T-helper 1 cell (primary cell): ENCODE measurements at places on chromosomes 5 and 9.

GRCh38 chr9:81631218-81631745, 58.1 kb downstream of the TLE1 start:
- no peak for DNase-seq

DNA sequence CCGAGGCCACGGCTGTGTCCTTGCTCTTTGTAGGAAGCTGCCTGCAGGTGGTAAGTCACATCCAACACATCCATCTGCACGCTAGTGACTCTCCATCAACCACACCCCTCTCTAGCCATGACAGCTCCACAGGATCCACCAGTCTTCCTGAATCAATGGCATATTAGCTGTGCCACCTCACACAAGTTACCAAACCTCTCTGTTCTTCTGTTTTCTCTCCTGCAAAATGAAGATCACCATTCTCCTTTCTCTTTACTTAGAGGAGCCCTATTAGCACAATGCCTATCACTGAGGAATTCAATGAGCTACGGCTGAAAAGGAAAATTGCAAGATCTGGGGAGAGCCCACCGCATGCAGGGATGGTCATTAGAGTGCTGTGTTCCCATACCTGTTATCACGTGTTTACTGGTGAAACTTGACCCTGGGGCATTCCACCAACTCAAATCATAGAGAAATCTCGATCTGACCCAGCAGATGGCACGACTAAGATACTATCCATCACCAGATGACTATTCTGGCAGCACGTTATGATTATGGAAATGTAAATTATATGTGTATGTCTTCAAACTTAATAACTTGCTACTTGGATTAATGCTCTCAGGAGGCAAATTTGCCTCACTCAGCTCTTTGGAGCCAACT, 20.9 kb downstream of the WHRN start:
- DNase-seq, result no peak

- no peak for DNase-seq
Observed at GRCh38 chr9:16501141-16501540, 369.3 kb downstream of the BNC2 start.

DNA sequence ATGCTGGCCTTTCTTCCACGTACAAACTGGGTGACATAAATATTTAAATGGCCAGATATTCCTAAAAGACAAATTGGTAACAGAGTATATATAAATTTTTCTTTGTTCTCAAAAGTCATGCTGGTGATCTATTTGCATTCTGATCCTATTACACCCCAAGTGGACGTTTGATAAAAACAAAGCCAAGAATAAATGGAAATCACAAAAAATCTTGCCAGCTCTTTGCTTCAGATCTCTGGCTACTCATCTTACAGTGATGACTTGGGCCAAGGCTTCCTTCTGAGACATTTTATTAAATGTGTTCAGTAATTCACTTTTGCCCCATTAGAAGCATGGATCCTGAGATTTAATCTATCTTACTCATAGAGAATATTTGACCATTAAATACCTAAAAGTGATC, 444.3 kb upstream of the PIK3R1 start:
- DNase-seq, result no peak

- no peak for DNase-seq
Observed at GRCh38 chr5:1521671-1522600, 1.8 kb downstream of the LPCAT1 start.

DNA sequence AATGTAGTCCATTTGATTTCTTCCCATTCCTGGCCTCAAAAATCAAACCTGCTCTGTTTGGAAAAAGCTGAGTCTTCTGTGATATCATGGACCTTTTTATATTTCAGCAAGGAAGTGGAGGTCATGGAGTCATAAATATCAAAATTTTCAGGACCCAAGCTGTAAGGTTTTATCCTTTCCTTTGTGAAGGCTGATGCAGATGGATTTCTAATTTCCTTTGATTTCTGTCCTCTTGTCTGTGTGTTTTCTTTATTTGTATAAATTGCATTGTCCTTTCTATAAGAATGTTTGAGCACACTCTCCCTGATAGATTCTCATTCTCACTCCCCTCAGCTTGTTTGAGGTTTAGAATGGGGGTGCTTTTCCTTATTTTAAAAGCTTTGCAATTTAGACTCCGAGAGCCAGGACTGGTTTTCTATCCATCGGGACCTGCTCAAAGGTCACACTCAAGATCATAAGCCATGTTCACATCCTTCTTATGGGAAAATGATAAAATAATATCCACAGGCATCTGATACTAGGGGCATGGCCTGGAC, 127.4 kb upstream of the TMEM161B start:
- DNase-seq, result no peak

DNA sequence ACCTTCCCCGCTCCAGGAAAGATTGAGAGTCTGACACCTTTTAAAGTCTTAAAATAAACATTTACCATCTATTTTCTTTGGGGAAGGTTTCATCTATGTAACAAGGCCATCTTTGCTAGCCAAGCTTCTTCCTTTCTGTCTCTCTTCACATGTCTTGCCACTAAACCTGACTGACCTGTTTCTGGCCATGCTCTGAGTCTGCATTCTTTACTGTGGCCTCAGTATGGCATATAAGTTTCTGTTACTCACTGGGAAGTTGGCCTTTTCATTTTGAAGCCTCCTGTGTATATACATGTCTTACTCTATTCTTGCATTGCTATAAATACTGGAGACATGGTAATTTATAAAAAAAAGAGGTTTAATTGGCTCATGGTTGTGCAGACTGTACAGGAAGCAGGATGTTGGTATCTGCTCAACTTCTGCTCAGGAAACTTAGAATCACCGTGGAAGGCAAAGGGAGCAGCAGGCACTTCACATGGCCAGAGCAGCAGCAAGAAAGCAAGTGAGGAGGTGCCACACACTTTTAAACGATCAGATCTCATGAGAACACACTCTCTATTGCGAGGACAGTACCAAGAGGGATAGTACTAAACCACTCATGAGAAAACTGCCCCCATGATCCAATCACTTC, 48.1 kb downstream of the KCNV2 start:
- no peak for DNase-seq

DNA sequence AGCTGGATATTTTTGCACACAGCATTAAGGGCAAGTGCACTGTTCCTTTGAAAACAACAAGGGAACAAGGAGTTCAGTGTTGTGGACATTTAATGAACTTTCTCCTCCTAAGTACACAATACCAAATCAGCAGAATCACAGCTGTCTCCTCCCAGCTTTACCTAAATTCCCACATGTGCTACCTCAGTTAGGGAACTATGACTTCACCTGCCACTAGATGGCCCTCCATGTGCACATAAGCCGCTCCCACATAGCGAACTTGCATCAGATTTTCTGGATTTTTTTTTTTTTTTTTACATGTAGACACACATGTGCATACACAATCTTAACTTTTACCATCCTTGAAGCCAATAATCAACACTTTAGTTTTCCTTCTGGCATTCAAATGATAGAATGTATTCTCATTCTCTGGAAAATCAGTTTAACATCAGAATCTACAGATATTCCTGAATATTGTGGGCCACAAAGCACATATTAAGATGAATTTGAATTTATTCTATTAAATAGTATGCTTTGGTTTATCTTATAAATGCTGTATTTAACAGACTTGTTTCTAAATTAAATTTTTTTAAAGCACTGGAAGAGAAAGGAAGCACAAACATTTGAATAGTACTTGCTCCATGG, 123.6 kb downstream of the PALM2AKAP2 start:
- DNase-seq, result no peak

DNA sequence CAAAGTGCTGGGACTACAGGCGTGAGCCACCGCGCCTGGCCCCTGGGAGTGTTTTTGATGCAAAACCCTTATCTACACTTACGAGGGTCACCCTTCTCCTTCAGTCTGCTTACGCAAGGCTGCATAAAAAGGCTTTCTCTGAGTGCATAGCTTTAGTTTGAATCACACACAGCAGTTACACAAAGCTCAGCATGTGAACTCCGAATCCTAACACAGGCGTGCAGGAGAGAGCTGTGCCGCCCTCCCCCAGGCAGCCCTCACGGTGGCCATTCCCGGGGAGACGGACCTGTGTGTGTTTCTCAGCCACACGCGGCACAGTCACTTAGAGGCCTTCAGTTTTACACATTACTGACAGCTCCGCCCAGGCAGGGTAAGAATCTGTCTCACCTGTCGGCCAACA, 26.7 kb downstream of the EXD3 start:
- DNase-seq, result no peak

DNA sequence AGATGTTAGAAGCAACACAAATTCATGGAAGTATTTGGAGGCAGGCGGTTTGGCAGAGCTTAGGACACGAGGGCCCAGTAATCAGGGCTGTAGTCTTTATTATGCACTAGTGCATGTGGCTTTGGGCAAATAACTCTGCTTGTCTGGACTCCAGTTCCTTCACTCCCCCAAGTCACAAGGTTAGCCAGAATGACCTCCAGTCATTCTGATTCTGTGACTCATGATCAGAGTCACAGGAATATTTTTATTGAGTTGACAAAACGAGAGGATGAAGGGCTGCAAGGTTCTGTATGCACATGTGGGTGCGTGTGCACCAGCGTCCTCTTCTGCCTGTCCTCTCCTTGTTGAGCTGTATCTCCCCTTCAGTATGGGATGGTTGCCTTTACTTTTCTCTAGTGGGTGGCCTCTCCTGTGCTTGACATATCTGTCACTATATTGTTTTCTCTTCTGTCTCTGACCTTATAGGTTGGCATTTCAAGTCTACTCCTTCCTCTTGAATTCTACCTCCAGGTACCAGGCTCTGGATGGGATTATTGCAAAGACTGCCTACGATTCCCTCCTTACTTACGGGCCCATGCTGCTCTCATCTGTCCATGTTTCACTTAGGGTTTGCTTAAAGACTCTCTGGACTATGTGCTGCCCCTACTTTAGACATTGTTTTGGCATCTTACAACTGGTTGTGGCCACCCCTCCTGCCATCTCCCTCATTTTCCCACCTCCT, 94.6 kb downstream of the KDM4C start:
- DNase-seq, result no peak

- DNase-seq, result no peak
Observed at GRCh38 chr9:4214486-4214885, 85.4 kb downstream of the GLIS3 start.

DNA sequence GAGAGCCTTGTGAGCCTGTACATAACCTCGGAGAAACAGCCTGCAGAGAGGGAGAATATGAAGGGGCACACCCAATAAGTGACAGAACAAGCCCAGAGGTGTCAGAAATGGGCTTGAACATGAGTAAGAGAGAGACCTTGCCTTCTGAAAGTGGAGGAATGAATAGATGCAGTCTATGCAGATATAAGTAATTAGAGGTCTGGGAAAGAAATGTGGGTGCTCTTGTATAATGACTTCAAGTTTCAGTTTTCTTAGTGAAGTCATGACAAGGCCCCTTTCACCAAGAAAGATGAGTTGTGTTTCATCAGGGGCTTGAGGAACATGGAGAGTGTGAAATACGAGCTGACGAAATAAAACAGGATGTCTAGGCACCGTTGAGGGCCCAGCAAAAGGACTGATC, 15.1 kb downstream of the GRAMD2B start:
- DNase-seq, result peak; percentile 69

- DNase-seq, result no peak
Observed at GRCh38 chr5:108101130-108101529, 280.8 kb downstream of the FBXL17 start.

DNA sequence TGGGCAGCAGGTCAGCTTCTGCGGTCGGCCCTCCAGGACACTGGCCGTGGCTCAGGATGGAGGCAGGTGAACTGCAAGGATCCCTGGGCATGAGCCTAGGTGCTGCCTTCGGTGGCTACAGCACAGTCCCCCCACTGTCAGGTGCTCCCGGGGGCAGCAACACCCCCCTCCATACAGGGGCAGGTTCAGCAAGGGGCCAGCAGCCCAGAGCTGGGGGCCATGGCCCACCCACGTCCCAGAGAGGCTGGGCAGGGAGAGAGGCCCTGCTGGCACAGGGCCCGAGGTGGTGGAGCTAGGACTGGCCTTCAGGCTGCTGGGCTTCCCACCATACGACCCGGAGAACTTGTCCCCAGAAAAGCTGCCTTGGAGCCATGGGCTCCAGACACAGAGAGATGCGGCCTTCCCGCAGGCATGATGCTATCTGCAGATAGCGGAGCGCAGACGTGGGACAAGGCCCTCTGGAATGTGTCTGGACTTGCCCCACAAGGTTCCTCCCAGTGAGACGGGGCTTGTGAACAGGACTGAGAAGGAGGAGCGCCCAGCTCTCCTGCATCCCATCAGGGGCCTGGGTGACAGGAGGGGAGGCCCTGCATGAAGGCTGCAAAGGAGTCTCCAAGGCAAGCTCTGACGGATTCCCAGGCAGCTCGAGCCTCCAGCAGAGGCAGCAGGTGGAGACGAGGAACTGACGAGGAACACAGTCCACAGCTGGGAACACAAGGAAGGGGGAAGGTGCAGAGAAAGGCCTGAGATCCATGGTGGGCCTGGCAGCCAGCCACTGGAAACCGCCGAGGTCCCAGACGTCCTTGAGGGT, 111.1 kb downstream of the VAV2 start:
- DNase-seq, result no peak

DNA sequence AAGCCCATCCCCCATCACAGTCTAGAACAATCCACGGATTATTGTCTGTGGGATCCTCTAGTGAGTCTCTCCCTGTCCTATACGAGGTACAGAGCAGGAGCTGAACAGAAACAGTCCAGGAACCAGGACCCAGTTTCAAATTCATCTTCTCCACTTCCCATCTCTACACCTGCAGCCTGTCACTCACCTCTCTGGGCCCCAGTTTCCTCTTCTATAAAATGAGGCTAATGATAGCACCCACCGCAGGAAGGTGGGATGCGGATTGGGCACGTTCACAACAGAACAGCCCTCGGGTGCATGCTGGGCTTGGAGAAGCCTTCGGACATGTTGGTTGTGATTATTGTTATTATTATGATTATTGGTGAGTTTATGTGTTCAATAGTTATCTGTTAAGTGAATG, 78.5 kb downstream of the ANKRD33B start:
- DNase-seq, result no peak

GRCh38 chr5:44987026-44987425, 178.3 kb downstream of the MRPS30 start:
- no peak for DNase-seq

DNA sequence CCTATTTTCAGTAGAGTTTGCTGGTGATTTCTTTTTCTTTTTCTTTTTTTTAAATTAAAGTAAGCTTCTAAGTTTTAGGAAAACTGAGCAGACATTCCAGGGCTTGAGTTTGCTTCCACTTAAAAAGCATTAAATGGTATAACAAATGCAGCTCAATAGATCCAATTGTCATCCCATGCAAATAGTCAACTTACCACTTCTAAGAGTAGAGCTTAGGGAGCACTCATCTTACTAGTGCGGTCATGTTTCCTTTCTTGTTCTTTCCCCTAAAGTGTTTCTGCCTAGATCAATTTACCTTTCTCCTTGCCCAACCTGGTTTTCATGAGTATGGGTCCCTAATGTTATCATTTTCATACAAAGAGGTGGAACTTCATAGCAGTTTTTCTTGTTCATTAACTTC, 13.0 kb upstream of the CEP120 start:
- DNase-seq, result no peak

DNA sequence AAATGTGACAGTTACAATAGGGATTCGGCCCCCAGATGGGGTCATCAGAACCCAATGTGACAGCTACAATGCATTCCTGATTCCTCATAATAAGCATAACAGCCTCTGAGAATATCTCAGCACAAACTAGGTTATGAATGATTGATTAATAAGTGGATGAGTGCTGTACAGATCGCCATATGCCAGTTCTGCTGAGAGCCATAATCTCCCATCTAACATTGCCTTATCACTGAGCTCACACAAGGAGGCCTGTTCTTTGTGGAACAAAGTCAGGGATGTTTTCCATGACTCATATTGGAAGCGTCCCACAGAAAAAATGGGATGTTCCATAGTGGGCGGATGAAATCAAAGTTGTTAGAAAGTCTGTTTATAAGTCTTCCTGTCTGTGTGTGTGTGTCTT, 89.6 kb downstream of the KIF4B start:
- DNase-seq, result no peak
